ENCODE measurements at places on chromosomes 16 and 17. TPM values are rescaled to one million over a fixed set of nuclear protein-coding genes. Genes with fewer than 3 reads are reported as not detected.

Gene CNTNAP1
- 3.9 TPM for polyA plus RNA-seq

Gene C16orf46
- polyA plus RNA-seq, result 1.7 TPM

Gene SLC13A2
- not detected for polyA plus RNA-seq

Gene CDRT15
- 0.42 TPM for polyA plus RNA-seq

Gene EVPLL
- not detected for polyA plus RNA-seq

Gene KRTAP9-3
- polyA plus RNA-seq, result not detected

Gene UQCRC2
- 400 TPM for polyA plus RNA-seq

Gene TERB1
- polyA plus RNA-seq, result not detected

Gene NKD1
- polyA plus RNA-seq, result 0.45 TPM

Gene NOS2
- not detected for polyA plus RNA-seq

Gene RNF43
- polyA plus RNA-seq, result 5.0 TPM

Gene SPNS2
- 1.7 TPM for polyA plus RNA-seq

Gene SALL1
- 5.6 TPM for polyA plus RNA-seq

Gene KRTAP9-1
- polyA plus RNA-seq, result not detected

Gene EEF2K
- 18.6 TPM for polyA plus RNA-seq

Gene ELMO3
- 0.15 TPM for polyA plus RNA-seq

Data from cardiac muscle cell (in vitro differentiated cells and primary cell).